BJ (cell line): ENCODE measurements at places on chromosomes 3 and 15.

- no peak for DNase-seq
These were observed 903.6 kb downstream of the VGLL3 start for GRCh38 chr3:86087160-86087871.

DNA sequence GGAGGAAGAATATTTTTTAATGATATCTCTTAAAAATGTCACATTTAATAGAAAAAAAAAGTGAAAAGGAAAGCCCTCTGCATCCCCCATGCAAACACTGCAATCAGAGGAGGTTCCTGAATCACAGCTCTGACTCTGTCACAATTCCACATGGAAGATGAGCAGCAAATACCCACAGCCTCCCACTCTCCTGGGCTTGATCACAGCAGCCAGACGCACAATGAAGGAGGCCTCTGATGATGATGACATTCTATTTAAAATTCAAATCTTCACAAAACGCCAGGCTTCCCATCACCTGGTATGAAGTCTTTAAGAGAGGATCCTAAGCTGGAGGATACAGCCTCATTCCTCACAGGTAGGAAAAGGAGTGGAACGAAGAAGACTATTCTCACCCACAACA is 9.1 kb upstream of the DIS3L start:
- no peak for DNase-seq

DNA sequence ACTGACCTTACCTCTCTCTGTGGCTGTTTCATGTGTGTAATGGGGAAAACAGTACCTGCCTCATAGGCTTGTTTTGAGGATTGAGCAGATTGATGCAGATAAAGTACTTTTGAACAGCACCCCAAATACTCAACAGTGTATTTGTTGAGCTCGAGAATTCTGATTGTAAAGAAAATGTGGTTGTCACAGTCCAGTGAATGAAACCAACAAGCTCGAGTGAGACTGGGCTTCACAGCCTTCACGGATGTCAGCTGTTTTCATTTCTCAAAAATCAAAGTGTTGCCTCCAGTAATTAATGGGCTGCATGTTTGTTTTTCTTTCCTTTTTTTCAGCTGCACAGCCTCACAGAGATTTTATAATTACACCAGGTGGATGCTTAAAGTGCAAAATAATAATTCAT is 43.7 kb downstream of the PARP15 start:
- DNase-seq: no peak

GRCh38 chr15:83565553-83566159 is 88.3 kb upstream of the ADAMTSL3 start:
- DNase-seq: no peak

DNA sequence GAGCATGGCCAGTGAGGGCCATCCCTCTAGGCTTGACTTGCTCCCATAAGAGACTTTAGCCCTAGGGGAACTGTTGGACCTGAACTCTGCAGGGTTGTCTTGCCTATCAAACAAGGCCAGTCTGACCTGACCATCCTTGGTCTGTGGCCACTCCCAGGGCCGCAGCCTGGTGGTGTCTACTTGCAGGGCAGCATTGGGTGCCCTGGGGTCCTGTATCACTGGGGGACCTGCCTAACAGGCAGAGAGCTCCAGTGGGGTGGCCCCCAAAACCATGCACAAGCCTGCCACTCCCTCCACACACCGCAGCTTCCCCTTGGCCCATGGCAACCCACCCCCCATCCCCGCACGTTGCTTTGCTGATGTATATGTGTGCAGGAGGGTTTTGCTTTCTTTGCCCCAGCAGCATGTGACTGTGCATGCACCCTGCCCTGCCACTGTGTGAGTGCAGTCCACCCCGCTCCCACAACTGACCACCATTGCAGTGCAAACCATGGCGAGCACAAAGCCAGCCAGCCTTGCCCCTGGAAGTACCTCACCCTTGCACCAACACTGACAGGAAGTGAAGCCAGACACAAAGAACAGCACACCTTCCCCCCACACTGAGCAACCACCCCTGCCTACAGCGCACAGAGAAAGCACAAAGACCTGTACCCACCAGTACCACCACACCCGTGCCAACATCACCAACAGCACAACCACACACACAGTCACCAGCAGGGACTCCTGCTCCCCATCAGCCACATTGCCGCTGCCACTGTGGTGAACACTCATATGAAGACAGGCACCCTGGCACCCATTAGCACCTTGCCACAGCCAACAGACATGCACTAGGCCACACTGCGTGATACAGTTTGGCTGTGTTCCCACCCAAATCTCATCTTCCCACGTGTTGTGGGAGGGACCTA is 88.8 kb downstream of the SENP7 start:
- no peak for DNase-seq

DNA sequence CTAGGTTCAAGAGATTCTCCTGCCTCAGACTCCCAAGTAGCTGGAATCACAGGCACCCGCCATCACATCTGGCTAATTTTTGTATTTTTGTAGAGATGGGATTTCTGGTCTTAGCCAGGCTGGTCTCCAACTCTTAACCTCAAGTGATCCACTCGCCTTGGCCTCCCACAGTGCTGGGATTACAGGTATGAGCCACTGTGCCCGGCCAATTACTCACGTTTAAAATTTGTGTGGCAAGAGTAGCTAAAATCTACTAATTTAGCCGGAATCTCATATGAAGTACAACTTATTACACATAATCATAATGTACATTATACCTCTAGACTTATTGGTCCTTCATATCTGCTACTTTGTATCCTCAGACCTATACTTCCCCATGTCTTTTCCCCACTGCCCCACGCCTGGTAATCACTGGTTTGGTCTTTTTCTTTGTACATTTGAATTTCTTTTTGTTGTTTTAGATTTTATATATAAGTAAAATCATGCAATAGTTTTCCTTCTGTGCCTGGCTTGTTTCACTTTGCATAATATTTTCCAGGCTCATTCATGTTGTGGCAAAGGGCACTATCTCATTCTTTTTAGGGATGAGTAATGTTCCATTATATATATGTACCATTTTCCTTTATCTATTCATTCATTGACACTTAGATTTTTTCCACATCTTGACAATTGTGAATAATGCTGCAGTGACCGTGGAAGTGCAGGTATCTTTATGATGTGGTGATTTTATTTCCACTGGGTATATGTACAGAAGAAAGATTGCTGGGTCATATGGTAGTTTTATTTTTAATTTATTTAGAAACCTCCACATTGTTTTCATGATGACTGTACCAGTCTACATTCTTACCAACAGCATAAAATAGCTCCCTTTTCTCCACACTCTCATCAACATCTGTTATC is 605.0 kb upstream of the CBLB start:
- DNase-seq: no peak

GRCh38 chr3:16665282-16665741 is 60.1 kb upstream of the DAZL start:
- no peak for DNase-seq

- no peak for DNase-seq
These were observed 464.1 kb downstream of the EPHA6 start for GRCh38 chr3:97278506-97278905.

- DNase-seq: no peak
These were observed 38.5 kb downstream of the RPLP1 start for GRCh38 chr15:69491038-69491505.

DNA sequence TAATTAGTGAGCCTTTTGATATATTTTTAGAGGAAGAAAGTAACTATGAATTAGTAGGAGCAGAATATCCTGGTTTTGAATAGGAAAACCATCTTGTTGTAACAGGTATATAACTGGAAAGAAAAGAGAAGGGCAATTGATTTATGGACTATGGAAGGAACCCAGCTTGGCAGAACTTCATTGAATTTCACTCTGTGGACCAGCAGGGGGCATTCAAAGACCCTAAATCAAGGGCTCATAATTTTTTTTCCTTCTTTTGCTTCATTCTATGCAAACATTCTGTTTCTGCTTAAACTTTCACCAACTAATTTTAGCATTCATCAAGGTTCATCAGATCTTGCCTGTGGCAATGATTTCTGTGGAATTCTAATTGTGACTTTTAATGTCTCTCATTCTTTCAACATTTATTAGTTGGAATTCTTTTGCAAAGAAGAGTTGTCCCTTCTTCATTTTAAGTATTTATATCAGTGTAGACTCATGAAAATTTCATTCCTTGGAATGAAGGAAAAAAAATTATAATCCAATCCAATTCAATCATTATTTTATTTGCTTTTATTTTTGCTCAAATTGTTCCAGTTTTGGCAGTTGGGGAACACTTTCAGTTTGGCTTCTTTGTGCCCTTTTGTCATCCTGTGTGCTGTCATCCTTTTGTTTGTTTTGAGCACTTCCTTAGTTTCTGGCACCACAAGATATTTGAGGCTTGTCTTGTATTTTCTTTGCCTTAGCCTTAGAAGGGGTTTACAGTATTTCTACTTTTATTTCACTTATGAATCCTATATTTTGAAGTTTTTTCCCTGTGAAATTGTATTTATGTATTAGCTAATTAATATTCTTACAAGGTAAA is 30.4 kb downstream of the NXPE3 start:
- no peak for DNase-seq
